Fibroblast of skin of abdomen (primary cell): ENCODE measurements at places on chromosomes 16 and 17.

- no peak for DNase-seq
These were observed 37.2 kb downstream of the NKD1 start for GRCh38 chr16:50585331-50585776.

GRCh38 chr17:45162025-45162687 is 481 bp downstream of the HEXIM2 start:
- DNase-seq, result no peak

- DNase-seq, result peak; percentile 79
These were observed 853 bp upstream of the PDK2 start for GRCh38 chr17:50094243-50094752.

DNA sequence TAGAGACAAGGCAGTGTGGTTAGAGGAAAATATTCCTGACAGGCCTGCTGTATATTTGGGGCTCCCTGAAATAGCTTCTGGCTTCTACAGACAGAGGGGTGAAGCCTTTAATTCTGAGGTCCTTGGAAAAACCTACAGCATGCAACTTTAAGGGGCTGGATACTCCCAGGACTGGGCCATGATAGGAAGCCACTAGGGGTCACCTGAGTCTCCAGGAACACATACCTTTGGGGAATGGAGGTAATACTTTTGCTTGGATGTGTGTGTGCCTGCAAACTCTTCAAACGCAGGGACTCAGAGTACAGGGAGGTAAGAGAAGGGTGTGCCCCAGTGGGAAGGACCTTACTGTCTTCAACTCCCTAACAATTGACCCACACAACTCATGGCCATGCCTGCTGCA is 4.1 kb downstream of the ASIC2 start:
- no peak for DNase-seq

- peak; percentile 76 for DNase-seq
These were observed 141.1 kb downstream of the RGS9 start for GRCh38 chr17:65278050-65278819.

DNA sequence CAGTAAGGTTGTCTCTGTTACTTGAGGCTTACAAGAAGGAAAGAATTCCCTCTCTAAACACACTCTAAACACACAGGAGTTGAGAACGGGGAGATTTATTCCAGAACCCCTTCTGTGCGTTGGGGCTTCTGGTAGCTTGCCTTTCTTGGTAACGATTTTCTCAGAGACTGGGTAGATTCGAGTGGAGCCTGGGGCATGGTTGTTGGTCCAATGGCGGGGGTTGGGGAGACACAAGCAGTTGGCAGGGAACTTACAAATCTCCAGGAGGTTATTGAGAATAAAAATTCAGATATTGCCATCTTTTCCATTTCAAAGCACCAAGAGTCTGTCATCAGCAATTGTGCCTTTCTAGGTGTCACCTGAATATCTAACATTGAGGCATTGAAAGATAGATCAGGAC is 251.7 kb downstream of the CDH13 start:
- DNase-seq, result no peak

GRCh38 chr16:19014461-19014860 is 30.7 kb downstream of the TMC7 start:
- no peak for DNase-seq

GRCh38 chr16:47304563-47304962 is 156.3 kb downstream of the ITFG1 start:
- DNase-seq, result no peak

DNA sequence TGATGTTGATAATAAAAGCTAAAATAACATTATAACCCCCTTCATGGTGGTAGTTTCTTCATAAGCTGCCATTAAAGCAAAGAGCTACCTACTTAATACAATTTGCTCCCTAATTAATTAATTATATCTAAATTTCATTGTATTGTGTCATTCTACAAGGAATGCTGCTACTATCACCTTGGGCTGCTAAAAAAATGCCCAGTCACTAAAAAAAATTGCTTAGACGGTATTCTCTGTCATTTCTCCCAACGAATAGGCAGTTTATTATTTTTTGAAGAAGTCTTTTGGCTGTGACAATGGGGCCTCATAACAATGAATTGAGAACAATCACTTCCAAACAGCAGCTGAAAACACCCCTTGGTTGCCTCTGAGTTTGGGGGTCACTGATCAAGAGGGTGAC is 59.5 kb downstream of the XYLT1 start:
- DNase-seq, result no peak

- DNase-seq, result peak; percentile 73
These were observed 1.1 kb upstream of the ZNF263 start for GRCh38 chr16:3282103-3282729.

DNA sequence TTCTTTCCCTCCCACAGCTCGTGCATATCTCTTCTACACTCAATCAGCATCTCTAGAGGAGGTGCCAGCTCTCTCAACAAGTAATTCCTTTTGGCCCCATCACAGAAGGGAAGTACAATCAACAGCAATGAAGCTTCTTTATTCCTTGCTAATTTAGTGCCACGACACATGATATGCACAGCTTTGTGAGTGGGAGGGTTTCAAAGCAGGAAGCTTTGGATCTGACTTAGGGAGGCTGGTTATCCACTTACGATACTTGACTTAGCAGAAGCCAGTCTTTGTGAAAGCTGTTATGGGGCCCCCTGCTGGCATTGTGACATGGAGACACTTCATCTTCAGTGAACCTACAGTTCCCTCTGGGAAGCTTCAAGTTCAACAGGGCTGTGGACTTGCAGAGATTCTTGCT is 81.0 kb downstream of the TMEM100 start:
- DNase-seq, result peak; percentile 52

DNA sequence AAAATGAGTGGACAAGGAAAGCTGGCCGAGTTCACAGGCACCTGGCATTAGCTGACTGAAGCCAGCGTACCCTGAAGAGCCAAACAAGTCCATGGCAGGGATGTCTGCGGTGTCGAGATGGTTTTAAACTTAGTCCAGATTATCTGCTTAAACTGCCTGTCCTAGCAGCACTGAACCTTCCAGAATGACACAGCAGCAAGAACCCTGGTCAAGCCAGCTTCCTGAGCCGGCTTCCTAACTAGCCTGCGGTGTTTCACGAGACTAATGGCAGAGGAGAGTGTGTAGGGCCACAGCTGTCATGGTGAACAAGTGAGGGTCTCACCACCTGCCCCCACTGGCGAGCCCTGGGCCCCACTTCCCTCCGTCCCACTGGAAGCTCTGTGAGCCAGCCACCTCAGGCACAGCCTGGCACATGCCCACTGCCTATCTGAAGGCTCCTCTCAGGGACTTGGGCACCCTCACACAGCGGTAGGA is 28.8 kb upstream of the MTSS2 start:
- DNase-seq, result no peak

DNA sequence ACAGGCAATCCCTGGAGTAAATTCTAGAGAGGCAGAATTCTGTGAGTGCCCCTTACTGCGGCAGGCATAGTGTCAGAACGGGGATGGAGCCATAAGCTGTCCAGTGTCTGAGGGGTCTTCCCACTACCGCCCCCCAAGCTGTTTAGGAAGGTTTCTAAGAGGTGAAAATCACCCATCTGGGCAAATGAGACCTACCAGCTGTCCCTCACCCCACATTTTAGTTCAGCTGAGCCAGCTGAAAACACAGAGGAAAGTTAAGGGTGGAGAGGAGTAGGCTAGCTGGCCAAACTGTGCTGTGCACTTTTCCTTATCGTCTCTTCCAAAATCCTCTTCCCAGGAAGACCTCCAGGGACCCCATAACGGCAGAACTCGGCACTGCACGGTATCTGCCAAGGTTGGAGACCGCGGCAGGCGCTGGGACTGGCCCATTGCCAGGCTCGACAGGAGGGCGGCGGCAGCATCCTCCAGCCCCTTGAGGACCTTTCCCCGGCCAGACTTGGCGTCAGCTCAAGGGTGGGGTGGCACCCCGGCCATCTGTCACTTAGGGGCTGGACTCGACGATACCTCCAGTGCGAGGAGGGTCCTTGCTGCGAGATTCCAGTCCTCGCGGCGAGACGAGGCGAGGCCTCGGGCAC is 955 bp downstream of the ACLY start:
- peak; percentile 50 for DNase-seq

GRCh38 chr17:36107660-36108059 is 4.0 kb downstream of the CCL4 start:
- no peak for DNase-seq

DNA sequence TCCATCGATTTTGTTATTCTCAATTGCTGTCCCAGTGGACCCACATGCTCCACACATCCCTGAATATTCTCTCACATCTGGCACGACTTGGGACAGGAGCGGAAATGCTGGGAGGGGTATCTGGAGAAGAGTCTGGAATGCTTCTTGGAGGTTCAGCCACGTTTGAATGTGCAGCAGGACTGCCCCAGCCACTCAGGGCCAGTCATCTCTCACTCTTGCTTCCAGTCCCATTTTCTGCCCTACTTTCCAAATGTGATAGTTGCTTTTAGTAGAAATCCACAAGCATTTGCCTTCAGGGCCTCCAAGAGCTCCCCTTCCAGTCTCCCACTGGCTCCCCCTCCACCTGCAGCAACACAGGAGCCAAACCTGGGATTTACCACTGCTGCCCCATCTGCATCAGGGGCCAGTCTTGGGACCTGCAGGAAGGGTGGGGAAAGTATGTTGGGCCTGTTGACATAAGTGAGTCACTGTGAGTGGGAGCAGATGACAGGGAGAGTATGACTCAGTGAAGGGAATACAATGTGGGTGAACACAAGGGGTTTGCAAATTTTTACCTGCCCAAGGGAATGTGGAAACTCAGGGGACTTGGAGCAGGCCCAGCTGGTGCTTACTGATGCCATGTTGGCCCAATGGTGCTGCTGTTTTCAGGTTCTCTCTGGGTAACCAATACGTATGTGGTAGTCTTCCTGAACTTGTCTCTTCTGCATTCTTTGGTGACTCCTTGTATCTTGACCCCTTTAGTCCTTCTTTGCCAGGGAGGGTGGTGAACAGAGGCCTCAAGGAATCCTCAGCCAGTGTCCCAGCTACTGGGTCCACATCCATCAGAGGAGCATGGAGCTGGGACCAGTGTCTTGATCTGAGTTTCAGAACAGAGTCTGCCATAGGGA is 78.8 kb upstream of the CRHR1 start:
- no peak for DNase-seq

- no peak for DNase-seq
These were observed 66.6 kb upstream of the KSR1 start for GRCh38 chr17:27389542-27390140.

DNA sequence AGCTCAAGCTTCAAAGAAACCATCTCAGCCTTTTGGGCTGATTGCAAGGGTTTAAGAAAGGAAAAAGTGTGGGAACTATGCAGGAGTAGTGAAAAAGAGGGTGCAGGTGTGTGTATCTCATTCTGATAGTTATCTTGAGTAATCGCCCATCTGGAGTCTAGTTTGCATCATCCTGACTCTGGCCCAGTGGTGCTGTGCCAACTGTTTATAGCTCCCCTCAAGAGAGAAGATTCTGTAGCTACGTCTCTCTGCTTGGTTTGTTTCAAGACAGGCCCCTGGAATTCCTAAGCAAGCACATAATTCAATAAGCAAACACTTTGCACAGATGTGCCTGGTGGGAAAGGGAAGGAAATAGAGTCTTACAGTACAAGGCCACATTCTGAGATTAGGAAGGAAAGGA is 144.4 kb downstream of the HAPSTR1 start:
- no peak for DNase-seq

- DNase-seq, result no peak
These were observed 44.6 kb downstream of the CMTM4 start for GRCh38 chr16:66651965-66652364.

- DNase-seq, result no peak
These were observed 5.1 kb downstream of the MT4 start for GRCh38 chr16:56569971-56570370.

DNA sequence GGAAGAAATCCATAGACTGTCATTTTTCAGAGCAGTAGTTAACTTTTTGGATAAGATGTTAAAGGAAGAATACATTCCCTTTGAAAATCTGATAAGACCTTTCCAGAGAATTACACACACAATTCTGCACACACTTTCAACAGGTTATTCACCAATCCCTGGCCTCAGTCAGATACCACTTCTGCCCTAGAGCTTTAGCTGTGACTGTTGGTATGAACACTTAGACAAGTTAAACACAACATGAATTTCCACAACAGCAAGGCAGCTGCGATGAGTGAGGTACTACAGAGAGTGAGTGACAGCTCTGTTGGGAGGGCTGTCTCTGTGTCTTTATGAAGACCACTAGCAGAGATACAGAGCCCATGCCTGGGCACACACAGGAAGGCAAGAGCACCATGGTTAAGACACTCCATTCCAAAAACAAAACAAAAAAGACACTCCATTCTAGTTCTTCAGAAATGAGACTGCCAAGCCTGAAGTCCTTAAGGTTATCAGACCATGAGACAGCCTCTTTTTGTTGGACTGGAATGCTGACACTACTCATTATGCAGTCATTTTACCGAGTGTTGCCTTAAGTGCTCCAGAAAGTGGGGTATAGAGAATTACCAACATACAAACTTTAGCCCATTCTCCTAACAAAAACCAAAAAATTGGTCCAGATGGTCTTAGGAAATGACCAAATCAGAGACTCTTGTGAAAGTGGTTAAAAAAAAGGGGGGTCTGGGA is 42.4 kb downstream of the TOM1L2 start:
- DNase-seq, result no peak

DNA sequence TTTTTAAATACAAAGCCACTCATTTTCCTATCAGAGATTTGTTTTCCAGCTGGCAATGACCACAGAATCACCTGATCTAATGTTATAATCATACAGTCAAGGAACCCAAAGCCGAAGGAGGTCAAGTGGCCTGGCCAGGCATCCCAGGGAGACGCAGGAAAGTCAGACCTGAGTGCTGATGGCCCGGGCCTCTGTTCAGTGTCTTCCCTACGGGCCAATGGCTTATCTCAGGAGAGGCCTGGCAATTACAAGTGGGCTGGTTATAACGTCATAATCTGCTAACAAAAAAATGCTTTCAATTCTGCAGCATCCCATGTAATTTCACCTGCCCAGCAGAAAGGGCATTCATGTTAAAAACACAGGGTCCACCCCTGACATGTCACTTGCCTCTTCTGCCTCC is 43.5 kb downstream of the ARHGAP17 start:
- no peak for DNase-seq

GRCh38 chr17:58136669-58137279 is 11.4 kb upstream of the OR4D1 start:
- no peak for DNase-seq

DNA sequence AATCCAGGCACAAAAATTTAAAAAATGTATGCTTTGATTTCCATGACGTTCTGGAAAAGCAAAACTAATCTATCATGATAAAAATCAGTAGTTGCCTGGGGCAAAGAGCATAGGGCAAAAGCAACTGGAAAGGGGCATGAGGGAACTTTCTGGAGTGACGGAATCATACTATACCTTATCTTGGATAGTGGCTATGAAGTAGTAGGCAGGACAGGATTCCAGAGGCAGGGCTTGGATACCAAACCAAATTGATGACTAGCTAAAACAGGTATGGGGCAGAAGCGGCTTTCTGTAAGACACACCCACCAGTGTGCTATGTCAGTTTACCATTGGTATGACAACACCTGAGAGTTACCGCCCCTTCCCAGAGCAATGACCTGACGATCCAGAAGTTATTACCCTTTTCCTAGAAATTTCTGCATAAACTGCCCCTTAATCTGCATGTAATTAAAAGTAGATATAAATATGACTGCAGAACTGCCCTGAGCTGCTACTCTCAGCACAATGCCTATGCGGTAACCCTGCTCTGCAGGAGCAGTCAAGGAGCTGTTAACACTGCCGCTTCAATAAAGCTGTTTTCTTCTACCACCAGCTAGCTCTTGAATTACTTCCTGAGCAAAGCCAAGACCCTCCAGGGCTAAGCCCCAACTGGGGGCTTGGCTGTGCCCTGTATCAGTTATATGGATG is 56.7 kb downstream of the CFDP1 start:
- DNase-seq, result no peak

- DNase-seq, result peak; percentile 10
These were observed 250.8 kb upstream of the RPL38 start for GRCh38 chr17:73952480-73953205.

GRCh38 chr16:49635009-49635350 is 220.9 kb downstream of the ZNF423 start:
- DNase-seq, result no peak
